ENCODE measurements at places on chromosomes 1 and 21. TPM values are rescaled to one million over a fixed set of nuclear protein-coding genes. Genes with fewer than 3 reads are reported as not detected.

DDAH1 gene
- 0.38 TPM for total RNA-seq

PRAMEF2 gene
- total RNA-seq = not detected

ZNF593OS gene
- total RNA-seq = not detected

OXCT2 gene
- 2.9 TPM for total RNA-seq

F13B gene
- not detected for total RNA-seq

TIE1 gene
- 0.42 TPM for total RNA-seq

MYOG gene
- not detected for total RNA-seq

KRTAP19-1 gene
- not detected for total RNA-seq

- peaks cover 13% of the 10 kb centered on the region for H3K27me3 ChIP-seq
- no peak overlapping the region for H3K4me3 ChIP-seq
- H3K36me3 ChIP-seq = no peaks in the 10 kb centered on the region
- H3K4me1 ChIP-seq = no peaks in the 10 kb centered on the region
- DNase-seq = no peak
These were observed 5.2 kb downstream of the FAAH start for GRCh38 chr1:46399307-46399706.

GRCh38 chr1:168135116-168135920, 1.4 kb downstream of the GPR161 start:
- peak overlapping the region; percentile 84 for H3K4me3 ChIP-seq
- peaks cover 59% of the 10 kb centered on the region for H3K27me3 ChIP-seq
- peaks cover 39% of the 10 kb centered on the region for H3K4me1 ChIP-seq
- no peak overlapping the region for H3K27ac ChIP-seq
- H3K36me3 ChIP-seq = peaks cover 6% of the 10 kb centered on the region

DNA sequence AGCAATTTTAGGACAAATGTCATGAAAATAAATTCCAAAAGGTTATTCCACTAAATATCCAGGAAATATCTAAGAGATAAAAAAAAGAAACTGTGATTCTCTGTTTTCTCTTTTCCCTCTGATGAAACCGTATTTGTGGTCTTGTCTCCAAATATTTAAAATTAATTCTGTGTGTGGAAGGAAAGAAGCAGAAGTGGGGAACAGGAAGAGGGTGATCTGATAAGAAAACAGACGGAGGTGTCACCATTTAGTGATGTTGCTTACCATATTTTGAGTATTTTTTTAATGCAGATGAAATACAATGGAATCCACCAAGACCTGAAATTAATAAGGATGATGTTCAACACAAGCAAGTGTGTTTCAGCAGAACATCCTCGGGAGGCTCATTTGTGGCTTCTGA, 29.6 kb downstream of the CLCA1 start:
- H3K36me3 ChIP-seq = no peaks in the 10 kb centered on the region
- peaks cover 19% of the 10 kb centered on the region for H3K27me3 ChIP-seq
- no peak overlapping the region for H3K27ac ChIP-seq
- H3K4me1 ChIP-seq = peaks cover 10% of the 10 kb centered on the region
- no peak for DNase-seq
- H3K4me3 ChIP-seq = no peak overlapping the region

DNA sequence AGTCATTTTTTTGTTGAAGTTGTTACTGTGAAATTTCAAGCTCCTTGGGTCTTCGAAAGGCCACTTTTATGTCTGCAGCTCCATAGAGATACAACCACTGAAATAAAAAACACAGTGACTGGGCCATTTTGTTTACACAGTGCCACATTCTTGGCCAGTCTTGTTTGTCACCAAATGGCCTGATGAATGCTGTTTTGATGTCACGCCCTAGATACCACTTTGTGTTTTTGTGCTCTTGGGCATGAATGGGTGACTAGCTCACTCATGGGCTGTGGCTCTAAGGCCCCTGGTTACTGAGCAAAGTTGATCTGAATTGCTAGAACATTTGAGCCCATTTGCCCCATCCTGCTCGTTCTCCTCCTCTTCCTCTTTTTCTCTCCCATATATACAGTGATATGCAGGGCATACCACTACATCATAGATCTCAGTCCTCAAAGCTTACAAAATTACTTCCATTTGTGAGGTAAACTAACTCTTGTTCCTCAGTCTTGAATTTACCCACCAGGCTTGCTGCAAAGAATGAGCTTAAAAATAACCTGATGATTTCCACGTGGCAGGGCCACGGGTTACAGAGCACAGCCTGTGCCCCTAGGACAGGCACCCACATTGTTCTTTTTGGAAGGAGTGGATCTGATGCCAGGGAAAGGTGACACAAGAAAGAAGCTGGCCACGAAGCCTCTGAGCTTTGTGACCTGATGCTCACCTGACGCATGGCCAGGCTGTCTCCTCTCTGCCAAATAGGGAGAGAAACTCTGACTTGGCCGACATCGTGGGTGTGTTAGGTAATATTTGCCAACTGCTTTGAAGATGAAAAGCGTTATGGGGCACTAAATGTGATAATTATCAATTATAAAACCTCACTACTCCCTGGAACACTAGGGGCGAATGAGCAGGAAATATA, 92.4 kb downstream of the RUNX1 start:
- no peak for DNase-seq
- peak overlapping the region; percentile 61 for H3K27ac ChIP-seq
- H3K4me3 ChIP-seq = peak overlapping the region; percentile 18
- no peaks in the 10 kb centered on the region for H3K27me3 ChIP-seq

DNA sequence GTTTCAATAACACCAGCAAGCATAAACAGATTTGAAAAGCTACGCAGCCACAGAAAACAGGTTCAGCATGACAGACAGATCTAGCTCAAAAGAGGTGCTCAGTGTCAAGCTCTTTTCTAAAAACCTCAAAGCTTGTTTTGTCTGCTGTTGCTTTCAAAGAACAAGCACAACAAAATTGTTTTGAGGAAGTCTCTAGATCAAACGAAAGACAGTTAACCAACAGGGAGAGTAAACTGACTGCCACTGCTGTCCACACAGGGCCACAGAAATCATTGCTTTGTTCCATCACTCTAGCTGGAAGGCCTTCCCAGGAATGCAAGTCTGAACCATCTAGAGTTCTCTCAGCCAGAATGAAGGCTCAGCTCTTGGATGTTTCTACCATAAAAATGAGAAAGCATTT, 12.8 kb downstream of the APP start:
- H3K4me1 ChIP-seq = peaks cover 25% of the 10 kb centered on the region
- H3K36me3 ChIP-seq = no peaks in the 10 kb centered on the region
- H3K27ac ChIP-seq = peak overlapping the region; percentile 19

GRCh38 chr21:35204850-35205541, 155.9 kb upstream of the RUNX1 start:
- H3K4me1 ChIP-seq = peaks cover 52% of the 10 kb centered on the region
- peak; percentile 44 for DNase-seq
- H3K36me3 ChIP-seq = peaks cover 3% of the 10 kb centered on the region
- H3K27ac ChIP-seq = peak overlapping the region; percentile 83

- no peaks in the 10 kb centered on the region for H3K36me3 ChIP-seq
- H3K27ac ChIP-seq = no peak overlapping the region
- no peak overlapping the region for H3K4me3 ChIP-seq
These were observed 20.6 kb downstream of the COL6A2 start for GRCh38 chr21:46118316-46119143.

DNA sequence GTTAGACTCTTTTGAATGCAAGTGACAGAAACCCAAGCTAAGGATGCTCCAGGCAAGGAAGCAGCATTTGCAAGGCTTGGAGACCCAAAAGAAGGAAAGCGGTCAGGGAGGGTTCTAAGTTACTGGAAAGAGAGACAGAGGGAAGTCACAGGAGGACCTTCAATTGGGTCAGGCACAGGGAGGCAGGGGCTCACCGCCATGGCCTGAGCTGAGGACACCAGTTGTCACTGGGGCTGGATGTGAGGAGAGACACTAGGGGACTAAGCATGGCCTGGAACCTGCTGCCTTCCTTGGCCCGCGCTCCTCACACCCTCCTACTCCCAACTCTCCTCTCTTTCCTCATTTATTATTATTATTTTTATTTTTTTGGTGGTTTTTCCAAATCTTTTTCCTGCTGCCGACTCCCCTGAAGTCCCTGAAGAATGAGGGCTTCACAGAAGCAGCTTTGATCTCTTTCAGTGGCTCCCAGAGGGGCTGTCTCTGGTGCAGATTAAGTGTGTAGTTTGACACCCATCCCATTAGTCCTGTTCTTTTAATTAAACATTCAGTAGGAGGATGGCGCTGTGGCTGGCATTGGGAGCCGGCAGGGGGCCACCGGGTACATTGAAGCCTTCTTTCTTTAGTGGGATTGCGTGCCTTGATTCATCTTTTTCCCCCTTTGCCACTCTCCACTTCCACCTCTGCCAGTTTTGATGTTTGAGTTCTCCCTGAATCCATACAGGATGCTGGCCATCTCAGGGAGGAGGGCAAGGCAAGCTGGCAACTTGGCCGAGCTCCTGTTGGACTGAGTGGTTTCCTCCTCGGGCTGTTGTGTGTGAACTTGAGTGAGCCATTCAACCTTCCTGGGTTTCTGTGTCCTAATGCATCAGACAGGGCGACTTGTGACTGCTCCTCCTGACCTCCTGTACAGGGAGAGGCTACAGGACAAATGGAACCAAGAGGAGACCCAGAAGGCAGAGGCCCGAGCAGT, 59.3 kb downstream of the MDM4 start:
- H3K4me1 ChIP-seq = peaks cover 27% of the 10 kb centered on the region
- no peaks in the 10 kb centered on the region for H3K27me3 ChIP-seq
- no peak for DNase-seq
- no peaks in the 10 kb centered on the region for H3K36me3 ChIP-seq
- no peak overlapping the region for H3K27ac ChIP-seq
- H3K4me3 ChIP-seq = no peak overlapping the region

DNA sequence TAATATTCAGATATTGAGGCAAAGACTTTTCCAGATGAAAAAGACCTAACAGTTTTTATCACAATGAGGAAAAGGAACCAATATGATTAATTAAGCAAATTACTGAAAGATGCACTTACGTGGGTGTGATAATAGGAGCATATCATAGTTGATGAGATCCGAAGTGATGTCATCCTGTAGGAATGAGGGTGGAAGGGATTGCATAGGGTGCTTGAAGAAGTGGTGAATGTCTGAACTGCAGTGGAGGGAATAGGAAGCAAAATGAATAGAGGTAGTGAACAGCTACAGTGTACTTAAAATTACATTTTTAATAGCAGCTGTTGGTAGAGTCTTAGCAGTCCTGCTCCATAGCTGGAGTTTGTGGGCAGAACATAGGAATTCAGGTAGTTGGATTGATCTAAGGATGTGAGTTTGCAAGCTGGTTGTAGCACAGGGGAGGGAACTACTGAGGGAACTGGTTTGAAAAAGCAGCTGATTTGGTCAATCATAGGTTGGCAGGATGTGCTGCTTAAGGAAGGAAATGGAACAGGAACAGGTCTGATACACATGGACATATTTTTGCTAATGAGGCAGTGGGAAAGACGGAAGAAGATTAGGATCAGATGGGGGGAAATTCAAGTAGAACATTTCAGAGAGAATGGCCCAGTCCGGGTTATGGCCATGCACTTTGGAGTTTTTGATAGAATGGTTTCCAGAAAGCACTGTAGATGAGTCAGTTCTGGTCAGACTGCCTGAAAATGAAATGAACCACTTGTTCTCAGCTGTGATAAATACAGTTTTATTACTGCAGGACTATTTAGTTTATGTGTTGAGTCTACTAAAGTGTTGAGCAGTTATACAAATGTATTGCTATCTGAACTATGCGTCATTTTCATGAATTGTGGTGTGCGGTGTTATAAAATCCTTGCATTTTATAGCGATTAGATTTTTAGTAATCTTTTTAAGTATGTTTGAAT, 155.8 kb downstream of the RYR2 start:
- DNase-seq = no peak
- no peaks in the 10 kb centered on the region for H3K4me1 ChIP-seq
- H3K4me3 ChIP-seq = no peak overlapping the region
- H3K36me3 ChIP-seq = no peaks in the 10 kb centered on the region
- H3K27ac ChIP-seq = no peak overlapping the region

DNA sequence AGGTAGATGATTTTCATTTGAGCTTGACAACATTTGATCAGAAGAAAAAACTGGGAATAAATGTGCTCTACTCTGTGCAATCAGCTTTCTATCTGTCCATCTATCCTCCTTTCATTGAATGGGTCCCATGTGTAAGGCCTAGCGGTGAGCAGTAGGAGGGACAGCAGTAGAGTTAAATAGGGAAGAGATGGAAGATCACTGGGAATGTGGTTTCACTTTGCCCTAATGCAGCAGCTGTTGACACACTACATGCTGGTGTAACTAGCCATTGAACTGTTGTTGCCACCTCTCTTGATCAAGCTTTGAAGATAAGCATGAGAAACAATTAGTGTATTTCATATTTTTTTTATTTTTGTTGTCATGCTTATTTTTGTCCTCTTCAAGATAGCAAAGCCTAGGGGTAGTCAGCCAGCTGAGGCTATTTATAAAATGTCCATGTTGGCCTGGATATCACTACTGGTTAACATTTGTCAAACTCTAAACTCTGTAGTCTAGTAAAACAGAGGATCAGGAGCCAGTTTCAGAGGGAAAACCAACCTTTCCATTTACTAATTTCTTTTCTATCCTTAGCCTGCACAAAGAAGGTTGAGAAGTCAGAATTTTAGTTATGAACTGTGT, 41.9 kb downstream of the CACNA1E start:
- no peak overlapping the region for H3K4me3 ChIP-seq
- peaks cover 11% of the 10 kb centered on the region for H3K27me3 ChIP-seq
- no peak overlapping the region for H3K27ac ChIP-seq
- H3K4me1 ChIP-seq = no peaks in the 10 kb centered on the region
- H3K36me3 ChIP-seq = peaks cover 6% of the 10 kb centered on the region

GRCh38 chr1:46087891-46088290, 44.5 kb downstream of the PIK3R3 start:
- H3K4me3 ChIP-seq = no peak overlapping the region
- H3K27ac ChIP-seq = no peak overlapping the region
- no peaks in the 10 kb centered on the region for H3K36me3 ChIP-seq
- DNase-seq = no peak

DNA sequence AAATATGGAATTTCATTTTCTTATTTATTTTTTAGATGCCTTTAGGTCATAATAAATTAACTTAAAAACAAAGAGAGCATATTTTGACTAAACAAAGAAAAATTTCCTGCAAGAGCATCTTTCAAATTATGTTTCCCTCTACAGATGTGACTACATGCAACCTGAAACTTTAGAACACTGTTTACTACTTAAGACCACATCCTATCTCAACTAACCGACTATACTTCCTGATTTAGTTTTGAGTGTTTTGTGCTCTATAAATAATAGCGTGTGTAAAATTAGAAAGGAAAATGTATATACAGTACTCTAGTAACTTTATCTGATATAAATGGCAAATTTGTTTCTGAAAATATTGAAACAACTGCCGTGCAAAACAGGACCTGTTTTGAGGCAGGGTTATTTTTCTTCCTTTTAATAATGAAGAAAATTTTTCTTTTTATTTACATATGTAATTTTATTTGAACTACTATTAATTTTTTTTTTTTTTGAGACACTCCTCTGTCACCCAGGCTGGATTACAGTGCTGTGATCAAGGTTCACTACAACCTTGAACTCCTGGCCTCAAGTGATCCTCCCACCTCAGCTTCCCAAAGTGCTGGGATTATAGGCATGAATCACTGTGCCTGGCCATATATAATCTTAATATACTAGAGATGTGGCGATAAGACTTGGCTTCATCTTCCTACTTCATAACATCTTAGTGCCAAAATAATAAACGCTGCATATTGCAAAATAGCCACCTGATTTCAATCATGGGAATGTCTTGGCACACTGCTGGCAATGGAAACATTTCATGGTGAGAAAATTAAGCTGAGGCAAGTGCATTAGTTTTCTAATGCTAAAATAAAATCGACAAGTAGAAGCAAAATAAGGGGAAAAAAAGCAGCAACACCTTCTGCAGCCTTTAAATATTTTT, 12.3 kb downstream of the ZRANB2 start:
- H3K4me1 ChIP-seq = peaks cover 18% of the 10 kb centered on the region
- DNase-seq = no peak
- peak overlapping the region; percentile 69 for H3K27ac ChIP-seq
- H3K27me3 ChIP-seq = no peaks in the 10 kb centered on the region
- H3K4me3 ChIP-seq = peak overlapping the region; percentile 24

GRCh38 chr1:239976130-239976968, 115.3 kb upstream of the FMN2 start:
- no peaks in the 10 kb centered on the region for H3K27me3 ChIP-seq
- no peaks in the 10 kb centered on the region for H3K4me1 ChIP-seq
- no peak overlapping the region for H3K27ac ChIP-seq
